ENCODE measurements at places on chromosomes 5 and 9.

DNA sequence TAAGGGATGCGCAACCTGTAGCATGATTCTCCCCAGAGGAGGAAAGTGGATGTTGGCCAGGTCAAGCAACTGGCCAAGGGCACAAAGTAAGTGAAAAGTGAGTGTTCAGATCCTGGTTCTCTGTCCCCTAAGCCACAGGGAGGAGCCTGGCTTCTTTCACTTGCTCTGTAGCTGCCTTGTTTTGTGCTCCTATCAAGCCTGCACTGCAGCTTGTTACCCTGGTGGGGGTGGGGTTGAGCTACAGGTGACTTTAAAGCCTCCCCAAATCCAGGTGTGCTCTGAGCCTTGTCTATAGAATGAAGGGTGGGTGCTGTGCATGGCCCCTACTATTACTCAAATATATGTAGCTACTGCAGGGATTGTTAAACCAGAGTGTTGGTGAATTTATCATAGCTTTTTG, 32.9 kb downstream of the RALGPS1 start:
- no peak for DNase-seq

DNA sequence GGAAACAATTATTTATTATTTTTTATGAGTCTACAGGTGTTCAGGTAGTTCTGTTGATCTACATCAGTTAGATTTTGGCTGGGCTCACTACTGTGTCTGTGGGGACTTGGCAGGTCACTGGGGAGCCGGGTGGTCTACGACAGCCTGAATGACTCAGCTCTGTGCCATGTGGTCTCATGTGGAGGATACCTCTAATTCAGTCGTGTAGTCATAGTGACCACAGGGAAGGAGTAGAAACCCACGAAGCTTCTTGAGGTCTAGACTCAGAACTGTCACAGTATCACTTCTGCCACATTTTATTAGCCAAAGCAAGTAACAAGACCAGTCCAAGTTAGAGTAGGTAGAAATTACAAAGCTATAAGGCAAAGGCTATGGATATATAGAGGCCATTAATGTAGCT, 64.7 kb upstream of the GRAMD2B start:
- DNase-seq, result no peak

DNA sequence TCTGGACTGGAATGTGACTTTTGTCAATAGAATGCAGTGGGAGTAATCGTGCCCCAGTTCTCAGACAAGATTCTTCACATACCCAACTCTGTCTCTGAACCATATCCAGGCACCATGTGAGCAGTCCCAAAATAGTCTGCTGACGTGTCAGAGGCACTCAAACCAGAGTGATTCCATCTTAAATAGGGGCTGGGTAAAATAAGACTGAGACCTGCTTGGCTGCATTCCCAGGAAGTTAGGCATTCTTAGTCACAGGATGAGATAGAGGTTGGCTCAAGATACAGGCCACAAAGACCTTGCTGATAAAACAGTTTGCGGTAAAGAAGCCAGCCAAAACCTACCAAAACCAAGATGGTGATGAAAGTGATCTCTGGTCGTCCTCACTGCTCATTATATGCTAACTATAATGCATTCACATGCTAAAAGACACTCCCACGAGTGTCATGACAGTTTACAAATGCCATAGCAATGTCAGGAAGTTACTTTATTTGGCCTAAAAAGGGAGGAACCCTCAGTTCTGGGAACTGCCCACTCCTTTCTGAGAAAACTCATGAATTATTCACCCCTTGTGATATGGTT, 16.9 kb upstream of the PLCXD3 start:
- peak; percentile 100 for DNase-seq

DNA sequence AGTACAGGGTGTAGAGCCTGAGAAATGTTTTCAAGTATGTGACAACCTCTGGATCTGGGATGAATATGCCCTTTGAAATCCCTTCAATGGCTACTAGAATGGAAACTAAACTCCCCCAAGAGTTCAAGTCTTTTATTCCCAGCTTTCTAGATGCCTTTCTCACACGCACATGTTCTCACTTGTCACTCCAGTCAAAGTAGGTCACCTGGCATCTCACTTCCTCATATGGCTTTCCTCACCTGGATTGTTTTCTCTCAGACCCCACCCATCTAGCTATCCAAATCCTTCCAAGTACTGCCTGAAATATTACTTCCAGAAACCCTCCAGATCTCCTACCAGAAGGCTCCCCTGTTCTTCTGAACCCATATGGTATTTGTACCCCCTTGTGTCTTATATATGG, 615.4 kb upstream of the KLF4 start:
- DNase-seq, result no peak

- no peak for DNase-seq
Observed at GRCh38 chr9:82255481-82256176, 267.1 kb downstream of the SPATA31D1 start.

DNA sequence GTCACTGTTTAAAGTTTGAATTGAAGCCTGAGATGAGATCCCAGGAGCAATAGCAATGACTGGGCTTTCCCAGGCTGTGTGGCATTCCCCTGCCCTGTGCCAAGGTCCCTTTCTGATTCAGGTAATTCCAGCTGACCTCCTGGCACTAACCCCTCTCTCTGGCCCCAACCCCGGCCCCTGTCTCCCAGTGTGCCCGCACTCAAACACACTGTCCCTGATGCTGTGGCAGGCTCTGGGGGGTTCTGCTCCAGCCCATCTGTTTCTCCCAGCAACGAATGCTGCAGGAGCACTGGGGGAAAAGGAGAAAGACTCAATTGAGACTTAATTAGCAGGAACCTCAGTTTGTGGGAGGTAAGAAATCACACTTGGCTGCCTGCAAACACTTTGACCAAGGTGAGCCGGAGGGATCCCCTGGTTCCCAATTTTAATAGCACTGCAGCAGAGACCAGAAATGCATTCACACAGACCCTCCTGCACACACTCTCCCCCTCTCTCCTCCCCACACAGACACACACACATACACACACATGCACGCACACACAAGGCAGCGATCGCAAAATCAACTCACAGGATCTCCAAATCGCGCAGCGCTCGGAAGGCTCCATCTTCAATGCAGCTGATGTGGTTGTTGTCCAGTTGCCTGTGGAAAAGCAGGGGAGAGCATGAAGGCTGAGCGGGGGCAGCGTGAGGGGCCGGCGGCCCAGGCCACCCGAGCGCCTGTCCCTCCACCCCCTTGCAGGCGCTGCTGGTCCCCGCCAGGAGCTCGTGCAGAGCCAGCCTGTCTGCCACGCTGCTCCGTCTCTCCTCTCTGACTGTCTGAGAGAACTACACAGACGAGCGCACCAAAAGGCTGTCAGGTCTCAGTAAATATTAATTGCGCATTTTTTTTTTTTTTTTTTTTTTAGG, 265.1 kb upstream of the PANK3 start:
- no peak for DNase-seq

DNA sequence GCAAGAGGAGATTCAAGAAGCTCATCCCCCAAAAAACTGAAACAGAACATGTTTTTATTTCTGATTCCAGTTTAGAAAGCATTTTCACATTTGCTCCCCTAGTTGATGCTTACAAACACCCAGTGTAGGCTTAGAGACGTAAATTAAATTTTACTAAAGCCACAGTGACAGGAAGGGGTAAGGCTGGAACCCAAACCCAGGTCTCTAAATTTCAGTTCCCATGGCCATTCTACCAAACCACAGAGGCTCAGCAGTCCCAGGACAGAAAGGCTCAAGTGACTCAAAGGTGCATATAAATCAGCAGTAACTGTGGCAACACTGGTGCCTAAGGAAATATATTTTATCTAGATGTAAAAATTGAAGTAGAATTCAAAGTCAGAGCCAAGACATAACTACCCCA, 128.7 kb downstream of the CEP120 start:
- no peak for DNase-seq

GRCh38 chr9:5013374-5013773, 28.3 kb downstream of the JAK2 start:
- DNase-seq, result no peak

DNA sequence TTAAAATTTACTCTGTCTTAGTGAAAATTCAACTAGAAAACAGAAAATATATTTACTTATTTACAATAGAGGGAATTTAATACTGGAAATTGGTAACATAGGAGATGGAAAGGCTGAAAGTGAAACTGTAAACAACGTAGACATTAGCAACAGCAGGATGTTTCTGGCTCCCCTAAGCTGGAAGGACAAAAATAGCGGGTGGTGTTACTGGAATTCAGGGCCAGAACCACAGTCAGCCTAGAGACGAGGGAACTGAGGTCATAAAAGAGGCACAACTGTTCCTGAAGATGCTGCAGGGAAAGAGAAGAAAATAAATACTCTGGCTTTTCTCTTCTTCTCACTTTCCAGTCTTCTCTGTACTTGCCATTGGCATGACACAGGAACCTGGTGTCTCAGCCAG, 80.4 kb upstream of the NIPBL start:
- no peak for DNase-seq

DNA sequence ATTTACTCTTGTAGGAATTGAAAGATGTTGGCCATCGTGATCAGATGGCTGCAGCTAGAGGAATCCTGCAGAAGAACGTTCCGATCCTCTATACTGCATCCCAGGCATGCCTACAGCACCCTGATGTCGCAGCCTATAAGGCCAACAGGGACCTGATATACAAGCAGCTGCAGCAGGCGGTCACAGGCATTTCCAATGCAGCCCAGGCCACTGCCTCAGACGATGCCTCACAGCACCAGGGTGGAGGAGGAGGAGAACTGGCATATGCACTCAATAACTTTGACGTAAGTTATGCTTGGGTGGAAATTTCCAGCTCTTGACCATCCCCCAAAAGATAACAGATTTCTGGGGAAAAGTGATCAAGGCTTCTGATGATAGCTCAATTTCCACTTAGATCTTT, 50.6 kb downstream of the LRRTM2 start:
- no peak for DNase-seq

DNA sequence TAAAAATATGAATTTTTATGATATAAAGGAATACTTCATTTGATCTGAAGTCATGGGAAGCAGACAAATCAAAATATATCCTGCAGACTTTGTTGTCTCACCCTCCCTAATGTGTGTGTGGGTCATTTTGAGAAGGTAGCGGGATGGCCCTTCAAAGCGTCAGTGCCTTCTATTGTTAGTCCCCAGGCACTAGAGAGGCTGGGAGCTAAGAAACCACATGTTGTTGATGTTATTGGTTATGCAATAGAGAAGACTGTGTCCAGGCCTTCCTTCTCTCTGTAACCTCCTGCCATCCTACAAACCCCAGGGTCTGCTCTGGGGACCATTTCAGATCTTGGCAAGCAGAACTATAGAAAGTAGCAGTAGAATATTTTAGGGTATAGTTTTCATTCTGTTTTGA, 94.7 kb downstream of the NLN start:
- DNase-seq, result no peak

- DNase-seq, result no peak
Observed at GRCh38 chr9:110251212-110251611, 5.1 kb downstream of the TXN start.

- no peak for DNase-seq
Observed at GRCh38 chr5:107290780-107291398, 379.8 kb downstream of the EFNA5 start.

GRCh38 chr5:127871503-127872153, 168.4 kb downstream of the CCDC192 start:
- DNase-seq, result no peak

DNA sequence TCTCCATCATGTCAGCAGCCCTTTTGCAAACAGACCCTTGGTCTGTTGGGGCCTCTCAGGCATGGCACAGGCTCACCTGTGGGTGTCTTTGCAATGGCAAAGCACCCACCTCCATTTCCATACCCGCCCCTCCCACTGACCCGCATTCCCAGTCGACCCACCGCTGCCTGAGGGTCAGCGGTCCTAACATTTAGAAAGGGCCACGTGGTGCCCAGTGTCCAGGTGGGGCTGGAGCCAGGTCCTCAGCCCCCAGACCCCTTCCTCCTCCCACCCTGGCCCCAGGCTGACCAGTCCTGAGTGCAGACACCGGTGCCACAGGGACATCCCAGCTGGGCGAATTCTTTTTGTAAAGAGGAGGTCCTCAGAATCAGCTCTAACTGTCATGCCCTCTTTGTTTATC, 43.3 kb upstream of the CEP72 start:
- DNase-seq, result no peak

GRCh38 chr9:99905833-99906402, 536 bp upstream of the STX17 start:
- DNase-seq, result no peak

DNA sequence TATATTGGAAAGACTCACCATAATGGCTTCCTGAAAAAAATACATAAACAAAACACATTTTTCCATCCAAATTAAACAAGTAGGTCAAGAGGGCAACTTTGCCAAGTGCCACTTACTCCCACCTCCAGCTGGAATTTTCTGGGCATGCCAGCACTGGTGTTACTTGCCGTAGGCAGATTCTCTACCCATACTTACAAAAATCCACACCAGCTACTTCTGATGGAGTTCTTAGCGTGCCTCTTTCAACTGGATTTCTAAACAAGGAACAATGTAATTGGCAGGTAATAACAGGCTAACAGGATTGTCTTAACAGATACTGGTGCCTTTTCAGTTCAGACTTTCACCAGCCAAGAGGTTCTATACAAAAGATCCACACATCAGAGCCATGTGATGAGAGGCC, 301.4 kb downstream of the MLLT3 start:
- DNase-seq, result no peak

DNA sequence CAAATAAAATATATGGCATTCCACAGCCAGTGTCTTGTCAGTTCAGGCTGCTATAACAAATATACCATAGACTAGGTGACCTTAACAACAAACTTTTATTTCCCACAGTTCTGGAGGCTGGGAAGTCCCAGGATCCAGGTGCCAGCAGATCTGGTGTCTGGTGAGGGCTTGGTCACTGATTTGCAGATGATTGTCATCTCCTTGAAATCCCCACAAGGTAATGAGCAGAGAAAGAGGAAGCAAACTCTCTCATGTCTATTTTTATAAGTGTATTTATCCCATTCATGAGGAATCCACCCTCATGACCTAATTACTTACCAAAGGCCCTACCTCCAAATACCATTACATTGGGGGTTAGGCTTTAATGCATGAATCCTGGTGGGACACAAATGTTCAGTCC, 663.2 kb downstream of the TLR4 start:
- DNase-seq, result no peak

GRCh38 chr5:61311056-61311610, 20.9 kb upstream of the ZSWIM6 start:
- DNase-seq, result no peak

DNA sequence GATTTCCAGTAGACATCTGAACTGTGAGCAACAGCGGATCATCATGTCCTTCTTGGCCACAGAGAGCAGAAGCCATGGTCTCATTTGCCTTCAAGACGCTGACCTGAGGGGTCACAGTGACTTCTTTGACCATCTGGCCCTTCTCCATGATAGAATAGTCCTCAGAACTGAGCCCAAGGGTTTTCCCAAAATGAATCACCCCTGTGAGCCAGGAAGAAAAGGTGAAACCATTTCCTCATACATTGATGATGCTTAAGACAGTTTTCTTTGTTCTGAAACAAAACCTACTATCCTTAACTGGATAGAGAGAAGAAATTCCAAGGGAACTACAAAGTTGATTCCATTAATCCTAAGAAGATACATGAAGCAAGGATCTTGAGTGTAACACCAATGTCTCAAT, 503.9 kb downstream of the CTNND2 start:
- DNase-seq, result no peak

- DNase-seq, result no peak
Observed at GRCh38 chr5:176440927-176441706, 7.1 kb upstream of the FAF2 start.
